ENCODE measurements at places on chromosomes 2 and 18.

GRCh38 chr18:28183418-28184078 lies 6.6 kb upstream of the CDH2 start:
- DNase-seq, result no peak

- DNase-seq, result no peak
These were observed 36.5 kb downstream of the GKN2 start for GRCh38 chr2:68916226-68916625.

- DNase-seq, result no peak
These were observed 45.9 kb downstream of the PIKFYVE start for GRCh38 chr2:208311954-208312353.

DNA sequence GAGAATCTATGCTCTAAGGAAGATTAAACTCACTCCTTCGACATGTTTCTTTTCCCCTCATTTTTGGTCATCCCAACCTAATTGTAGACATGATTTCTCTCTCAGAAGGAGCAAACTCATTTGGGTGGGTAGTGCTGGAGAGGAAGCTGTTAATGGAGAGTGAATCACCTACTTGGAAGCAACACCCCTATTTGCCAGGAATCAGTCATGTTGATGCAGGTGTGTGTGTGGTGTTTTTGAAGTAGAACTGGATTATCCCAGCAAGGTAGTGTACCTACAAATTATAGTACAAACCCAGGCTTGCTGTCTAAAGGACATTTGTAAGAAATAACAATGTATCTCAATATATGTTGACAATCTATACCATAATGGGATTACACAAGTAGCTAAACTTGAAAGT lies 186.4 kb downstream of the EPHA4 start:
- DNase-seq, result no peak

GRCh38 chr18:40159141-40160017 lies 1795.7 kb upstream of the PIK3C3 start:
- peak; percentile 53 for DNase-seq

DNA sequence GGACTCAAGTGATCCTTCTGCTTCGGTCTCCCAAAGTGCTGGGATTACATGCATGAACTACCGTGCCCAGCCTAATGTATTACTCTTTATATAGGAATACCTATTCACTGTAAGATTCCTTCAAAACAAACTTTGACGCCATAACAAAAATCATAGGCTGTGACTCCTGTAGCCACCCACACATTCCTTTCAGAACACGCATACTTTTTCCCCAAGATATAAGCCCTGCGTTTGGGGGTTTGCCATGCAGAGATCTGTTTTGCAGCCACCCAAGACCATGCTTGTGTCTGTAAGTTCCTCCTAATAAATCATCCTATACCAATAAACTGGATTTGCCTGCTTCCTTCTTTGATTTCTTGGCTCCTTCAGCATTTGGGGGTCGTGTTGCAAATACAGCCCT lies 46.0 kb upstream of the STON1 start:
- DNase-seq, result no peak

DNA sequence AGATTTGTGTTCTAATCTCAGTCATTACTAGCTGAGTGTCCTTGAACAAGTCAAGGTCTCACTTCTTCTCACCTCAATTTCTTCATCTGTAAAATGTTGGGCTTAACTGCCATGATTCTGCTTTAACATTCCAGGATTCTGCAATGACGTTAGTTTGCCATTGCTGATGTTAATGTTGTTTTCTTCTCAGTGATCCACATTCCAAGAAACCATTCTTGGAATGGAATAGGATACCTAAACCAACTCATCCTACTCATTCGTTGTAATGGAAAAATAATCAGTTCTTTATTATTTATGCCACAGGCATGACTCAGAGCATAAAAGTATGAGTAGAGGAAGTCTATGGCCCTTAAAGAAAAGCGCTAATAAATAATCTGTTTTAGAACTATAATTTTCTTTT lies 140.2 kb upstream of the ETAA1 start:
- DNase-seq, result no peak

DNA sequence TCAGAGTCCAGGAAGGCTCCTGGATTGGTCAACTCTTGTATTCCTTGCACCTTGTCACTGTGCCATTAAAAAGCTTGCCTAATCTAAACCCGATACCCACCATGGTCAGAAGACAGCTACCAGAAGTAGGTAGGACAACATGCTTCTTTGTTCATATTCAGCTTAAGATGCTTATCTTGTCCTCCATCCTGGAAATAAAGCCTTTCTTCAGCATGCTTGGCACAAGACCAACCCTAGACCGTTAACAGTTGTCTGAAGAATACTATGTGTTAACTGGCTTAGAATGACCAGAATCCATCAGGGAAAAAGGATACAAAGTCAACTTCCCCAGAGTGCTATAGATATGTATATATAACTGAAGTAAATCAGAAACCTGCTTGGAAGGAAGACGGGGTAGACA lies 193.9 kb downstream of the ZRANB3 start:
- no peak for DNase-seq

DNA sequence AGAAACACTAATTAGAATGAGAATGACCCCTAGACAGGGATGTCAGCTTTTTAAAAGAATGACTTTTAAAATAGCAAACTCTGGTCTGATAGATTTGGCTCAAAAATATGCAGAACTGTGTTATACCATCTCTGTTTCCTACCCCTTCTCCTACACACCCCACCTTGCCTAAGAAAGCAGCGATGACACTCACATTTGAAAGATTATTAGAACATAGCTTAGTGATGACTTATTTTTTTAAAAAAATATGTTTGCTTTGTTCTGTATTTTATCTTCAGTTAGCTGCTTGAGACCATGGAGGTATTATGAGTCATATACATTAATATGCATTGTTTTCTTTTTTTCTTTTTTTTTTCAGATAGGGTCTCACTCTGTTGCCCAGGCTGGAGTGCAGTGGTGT lies 176.7 kb upstream of the TPO start:
- DNase-seq, result no peak

DNA sequence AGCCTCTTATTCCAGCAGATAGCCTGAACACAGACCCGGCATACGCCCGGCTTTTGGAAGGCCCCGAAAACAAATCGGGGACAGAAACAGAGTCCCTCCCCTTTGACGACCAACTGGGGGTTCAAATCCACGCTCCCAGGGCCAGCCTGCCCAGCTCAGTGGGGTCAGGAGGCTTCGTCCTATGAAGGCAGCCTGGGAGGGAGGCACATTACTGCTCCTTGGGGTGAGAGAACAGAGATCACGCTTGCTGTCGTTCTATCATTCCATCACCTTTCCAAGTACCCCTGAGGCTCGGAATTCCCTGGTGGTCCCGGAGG lies 208.8 kb upstream of the SALL3 start:
- no peak for DNase-seq

- no peak for DNase-seq
These were observed at the start of gene DTNA for GRCh38 chr18:34709750-34710441. TSS of gene DTNA (plus strand) at chr18:34710298. CDS start at chr18:34755977, 45,679 bp downstream.

DNA sequence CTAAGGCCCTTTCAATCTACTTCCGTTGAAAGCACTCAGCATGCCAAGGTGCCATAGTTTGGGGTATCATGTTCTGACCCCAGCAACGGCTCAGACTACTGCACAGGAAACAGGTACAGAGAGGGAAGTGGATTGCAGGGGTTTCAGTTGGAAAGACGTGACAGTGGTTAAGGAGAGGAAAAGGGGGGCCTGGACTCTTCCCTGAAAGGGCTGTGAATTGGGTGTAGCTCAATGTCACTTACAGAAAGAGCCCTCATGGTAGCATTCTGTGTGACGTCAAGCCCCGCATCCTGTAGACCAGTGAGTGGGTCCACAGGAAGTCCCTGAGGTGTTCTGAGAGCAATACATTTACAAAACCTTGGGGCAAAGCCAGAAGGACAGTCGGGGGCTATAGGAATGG lies 121.5 kb upstream of the GYPC start:
- peak; percentile 98 for DNase-seq

DNA sequence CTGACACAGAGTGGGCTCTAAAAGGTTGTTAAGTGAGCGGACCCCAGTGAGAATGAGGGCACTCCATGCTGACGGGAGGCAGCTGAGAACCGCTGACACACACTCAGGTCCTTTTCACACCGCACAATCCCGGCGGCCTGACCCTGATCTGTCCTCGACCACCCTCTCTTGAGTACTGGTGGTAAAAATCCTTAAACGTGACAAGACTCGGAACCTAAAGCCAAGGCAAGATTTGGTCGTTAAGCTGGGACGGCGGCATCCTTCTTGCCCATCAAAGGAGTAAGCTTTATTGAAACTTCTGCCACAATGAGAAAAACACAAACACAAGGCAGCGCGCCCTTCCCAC lies 569 bp downstream of the TMX3 start:
- DNase-seq, result peak; percentile 43

DNA sequence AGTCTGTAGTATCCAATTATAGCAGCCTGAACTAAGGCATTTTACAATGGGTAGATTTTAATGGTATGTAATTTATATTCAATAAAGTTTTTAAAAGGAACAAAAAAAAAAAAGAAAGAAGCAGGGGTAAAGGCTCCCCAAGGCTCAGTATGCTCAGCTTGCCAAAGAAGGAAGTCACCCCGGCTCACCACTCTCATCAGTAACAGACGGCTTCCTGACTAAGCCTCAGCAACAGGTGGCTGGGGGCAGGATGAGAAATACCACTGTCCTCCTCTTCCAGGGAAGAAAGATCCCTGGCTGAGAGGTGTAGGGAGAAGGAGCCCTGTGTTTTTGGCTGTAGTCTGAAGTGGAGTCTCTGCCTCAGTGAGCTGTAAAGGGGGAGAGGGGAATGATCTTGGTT lies 121.2 kb downstream of the ARHGEF4 start:
- peak; percentile 83 for DNase-seq

DNA sequence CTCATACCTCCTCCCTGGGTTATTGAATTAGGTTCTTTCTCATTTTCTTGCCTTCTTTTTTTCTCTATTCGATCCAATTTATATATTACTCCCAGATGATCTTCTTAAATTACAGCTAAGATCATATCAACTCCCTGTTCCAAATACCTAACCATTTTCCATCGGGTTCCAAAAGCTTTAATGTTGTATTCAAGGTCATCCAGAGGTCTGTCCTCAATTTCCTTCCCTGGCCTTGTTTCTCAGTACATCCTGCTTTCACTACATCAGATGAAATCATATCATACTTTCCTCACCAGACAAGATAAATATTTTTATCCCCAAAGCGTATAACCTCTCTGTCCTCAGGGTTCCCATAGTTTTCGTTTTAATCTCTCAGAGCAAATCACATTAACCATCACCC lies 36.3 kb upstream of the GREB1L start:
- DNase-seq, result no peak

DNA sequence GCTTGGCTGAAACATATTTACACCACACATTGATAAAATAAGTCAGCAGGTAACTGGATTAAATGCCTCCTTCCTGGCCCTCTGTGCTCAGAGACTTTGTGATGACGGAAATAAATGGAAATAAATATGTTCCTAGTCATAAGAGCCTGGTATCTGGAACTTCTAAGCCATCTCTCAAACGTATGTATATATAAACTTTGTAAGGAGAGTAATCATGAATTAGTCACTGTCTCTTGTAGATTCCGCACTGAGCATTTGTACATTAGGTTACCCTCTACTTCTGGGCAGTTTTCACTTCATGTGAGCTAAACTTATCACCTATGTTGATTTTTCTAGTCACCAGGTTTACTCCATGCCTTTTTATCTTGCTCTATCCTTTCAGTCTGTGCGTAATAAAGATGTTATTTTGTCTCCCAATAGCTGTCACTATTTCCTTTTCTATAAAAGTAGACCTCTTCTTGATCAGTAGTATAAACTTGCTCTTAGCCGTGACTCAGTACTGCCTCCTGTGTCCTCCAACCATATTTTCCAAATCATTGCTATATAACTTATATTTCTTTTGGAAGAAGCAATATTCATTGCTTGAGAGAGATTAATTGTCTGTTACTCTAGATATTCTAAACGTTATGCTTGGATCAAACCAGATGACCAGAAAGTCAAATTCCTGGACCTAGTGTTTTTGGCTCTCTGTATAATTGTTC lies 53.2 kb downstream of the FEZ2 start:
- DNase-seq, result no peak

GRCh38 chr2:49959961-49960553 lies 805.7 kb upstream of the FSHR start:
- DNase-seq, result no peak

GRCh38 chr2:186784930-186785329 lies 64.0 kb downstream of the ZSWIM2 start:
- DNase-seq, result no peak

Data from Kasumi-1 (cell line).